Stimulated activated CD4-positive, alpha-beta T cell treated with anti-CD3 and anti-CD28 coated beads, Interleukin-15, amount 100 ng/mL, for 24 hours (primary cell): ENCODE measurements at places on chromosomes 2 and 18.

GRCh38 chr2:9107168-9108025 is 99.2 kb upstream of the ASAP2 start:
- no peak for DNase-seq

- DNase-seq = no peak
Observed at GRCh38 chr2:174450021-174450816, 36.6 kb downstream of the GPR155 start.

- no peak for DNase-seq
Observed at GRCh38 chr2:130190237-130190636, 8.0 kb downstream of the TUBA3E start.

GRCh38 chr2:239260546-239261327 is 140.1 kb downstream of the HDAC4 start:
- DNase-seq = no peak

GRCh38 chr2:25054720-25055119 is 12.8 kb downstream of the EFR3B start:
- DNase-seq = no peak

GRCh38 chr18:76972241-76972640 is 149.9 kb downstream of the ZNF236 start:
- no peak for DNase-seq
